ENCODE measurements at places on chromosomes 7 and 10.

DNA sequence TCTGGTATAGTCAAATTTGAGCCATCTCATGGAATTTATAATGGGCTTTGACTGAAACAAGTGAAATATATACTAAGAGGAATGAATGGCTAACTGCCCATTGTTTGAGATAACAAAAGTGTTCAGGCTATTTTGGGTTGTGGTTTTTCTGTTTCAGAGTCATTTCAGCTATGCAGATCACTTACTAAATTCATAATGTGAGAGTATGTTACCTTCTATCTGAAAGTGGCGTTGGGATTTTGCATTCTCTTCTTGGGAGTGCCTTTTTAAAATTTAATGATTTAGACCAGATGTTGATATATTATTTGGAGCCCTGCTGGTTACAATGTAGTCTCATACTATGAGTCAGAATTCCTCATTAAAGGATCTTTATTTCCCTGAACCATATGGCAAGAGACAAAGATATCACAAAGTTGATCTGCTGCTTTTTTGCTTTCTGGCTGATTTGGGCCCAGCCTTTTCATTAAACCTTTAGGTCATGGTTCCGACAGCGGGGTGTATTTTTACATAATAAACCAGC, 10.4 kb downstream of the VCL start:
- no peak for DNase-seq

DNA sequence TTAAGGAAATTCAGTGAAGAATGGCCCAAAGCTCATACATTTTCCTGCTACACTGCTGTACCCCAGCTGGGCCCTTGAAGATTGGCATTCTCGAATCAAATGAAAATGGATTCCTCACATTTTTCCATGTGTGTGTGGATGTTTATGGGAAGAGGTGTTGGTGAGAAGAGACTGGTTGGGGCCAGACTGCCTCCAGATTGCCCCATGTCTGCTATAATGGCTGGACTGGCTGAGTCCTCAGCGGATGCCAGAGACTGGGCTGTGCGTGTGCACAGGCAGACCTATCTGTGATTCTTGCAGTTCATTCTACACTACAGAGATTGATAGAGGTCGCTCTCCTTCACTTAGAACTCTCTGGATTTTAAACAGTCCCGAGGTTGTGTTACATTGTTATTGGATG, 183.6 kb upstream of the GDF10 start:
- no peak for DNase-seq

DNA sequence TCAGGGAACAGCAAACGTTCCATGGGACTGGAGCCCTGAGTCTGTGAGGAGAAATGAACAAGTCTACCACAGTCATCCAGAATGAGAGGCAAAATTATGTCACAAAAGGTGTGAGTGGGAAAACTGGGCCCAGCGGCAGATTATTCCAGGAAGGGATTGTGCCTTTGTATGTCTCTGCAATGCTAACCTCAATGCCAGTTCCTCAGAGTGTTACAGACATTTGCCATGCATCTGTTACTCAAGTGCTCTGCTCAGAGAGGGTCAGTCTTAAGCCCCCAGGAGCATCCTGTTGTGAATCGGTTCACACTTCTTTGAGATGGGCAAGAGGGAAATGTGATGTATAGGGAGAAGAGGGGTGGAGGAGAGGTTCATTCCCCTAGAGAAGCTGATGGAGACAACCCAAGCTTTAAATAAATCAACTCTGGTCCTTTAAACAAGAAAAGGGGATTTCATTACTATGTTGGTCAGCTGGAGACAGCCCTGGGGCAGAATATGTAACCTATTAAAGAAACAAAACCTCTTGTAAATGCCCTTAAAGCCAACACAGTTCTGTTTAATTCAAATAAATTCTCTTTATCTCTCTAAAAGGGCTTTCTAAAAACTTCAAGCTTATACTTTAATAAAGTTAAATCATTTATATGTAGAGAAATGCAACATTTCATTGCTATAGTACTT, 85.9 kb upstream of the GRB10 start:
- no peak for DNase-seq

DNA sequence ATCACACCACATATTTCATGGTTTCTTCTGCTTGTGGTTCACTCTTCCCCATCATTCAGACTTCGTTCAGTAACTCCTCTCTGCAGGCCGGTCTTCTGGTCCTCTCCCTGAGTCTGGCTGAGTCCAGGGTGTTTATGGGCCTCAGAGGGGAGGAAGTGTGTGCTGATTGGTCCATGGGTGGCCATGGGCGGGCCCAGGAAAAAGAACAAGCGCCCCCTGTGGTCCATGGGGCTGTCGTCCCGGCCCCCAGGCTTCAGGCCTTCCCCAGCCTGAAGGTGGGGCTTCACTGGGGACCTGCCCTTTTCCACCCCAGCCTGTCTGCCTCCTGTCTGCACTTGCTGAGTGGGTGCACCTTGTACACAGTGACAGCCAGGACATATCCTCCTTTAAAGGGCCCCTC, 123.7 kb downstream of the VIPR2 start:
- no peak for DNase-seq

- no peak for DNase-seq
These were observed 168.3 kb upstream of the AUTS2 start for GRCh38 chr7:69429911-69430383.

DNA sequence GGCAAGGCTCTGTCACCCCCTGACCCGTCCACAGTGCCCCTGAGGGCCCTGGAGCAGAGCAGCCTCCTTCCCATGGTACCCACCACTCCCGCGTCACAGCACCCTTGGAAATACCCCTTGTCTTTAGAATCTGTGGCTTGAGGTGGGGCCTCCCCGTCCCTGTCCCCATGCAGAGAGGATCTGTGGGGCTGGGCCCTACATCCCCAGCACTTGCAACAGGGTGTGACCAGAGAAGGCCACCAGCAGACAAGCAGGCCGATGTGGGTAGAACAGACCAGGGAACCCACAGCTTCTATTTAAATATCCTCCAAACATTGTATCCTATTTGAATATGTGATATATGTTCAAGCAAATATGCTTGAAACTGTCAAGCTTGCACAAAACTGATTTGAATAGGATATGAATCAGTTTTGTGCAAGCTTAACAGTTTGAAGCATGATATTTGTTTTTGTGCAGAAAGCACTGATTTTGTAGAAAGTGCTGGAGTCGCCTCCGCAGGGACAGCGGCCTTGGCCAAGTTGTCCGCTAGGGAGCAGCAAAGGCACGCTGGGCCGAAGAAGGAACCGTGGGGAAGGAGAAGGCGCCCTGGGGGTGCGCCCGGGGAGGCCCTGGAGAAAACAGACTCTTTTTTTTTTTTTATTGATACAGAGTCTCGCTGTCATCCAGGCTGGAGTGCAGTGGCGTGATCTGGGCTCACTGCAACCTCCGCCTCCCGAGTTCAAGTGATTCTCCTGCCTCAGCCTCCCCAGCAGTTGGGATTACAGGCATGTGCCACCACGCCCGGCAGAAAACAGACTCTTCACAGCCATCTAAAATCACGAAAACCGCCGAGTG, 2.2 kb downstream of the CFAP46 start:
- peak; percentile 63 for DNase-seq

GRCh38 chr7:138513344-138513871, 53.3 kb downstream of the TRIM24 start:
- DNase-seq, result no peak

DNA sequence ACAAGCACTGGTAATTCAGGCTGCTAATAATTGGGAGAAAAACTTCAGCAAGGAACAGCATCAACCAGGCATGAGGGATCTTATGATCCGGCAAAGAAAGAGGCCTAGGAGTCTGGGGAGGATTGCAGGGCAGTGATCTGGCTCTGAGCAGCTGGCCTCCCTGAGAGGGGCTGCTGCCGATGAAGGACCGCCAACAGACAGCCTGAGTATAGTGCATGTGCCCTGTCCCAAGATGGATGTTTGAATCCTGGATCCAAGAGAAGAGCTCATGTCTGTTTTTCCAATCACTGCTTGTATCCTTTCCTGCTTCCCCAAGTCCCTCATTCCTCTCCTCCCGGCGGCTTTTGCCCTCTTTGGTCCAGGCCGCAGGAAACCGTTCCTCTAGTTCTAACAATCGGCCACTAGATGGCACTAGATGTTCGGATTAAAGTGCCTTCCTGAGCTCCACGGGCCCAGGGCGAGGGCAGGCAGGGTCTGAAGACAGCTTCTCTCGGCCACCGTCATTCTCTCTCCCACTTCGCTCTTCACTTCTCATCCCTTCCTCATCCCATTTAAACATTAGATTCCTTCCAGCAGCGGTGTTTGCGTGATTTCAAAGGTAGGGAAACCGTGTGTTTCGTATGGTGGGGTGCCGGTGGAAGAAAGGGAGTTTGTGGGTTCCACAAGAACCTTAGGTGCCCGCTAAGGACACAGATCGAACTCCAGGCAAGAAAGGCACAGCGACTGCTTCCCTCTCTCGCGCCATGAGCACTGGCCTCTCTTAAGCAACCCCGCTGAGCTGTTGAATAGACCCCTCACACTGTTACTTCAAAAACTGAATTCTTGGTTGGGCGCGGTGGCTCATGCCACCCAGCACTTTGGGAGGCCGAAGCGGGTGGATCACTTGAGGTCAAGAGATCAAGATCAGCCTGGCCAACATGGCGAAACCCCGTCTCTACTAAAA, 82.4 kb downstream of the ADCYAP1R1 start:
- peak; percentile 64 for DNase-seq

DNA sequence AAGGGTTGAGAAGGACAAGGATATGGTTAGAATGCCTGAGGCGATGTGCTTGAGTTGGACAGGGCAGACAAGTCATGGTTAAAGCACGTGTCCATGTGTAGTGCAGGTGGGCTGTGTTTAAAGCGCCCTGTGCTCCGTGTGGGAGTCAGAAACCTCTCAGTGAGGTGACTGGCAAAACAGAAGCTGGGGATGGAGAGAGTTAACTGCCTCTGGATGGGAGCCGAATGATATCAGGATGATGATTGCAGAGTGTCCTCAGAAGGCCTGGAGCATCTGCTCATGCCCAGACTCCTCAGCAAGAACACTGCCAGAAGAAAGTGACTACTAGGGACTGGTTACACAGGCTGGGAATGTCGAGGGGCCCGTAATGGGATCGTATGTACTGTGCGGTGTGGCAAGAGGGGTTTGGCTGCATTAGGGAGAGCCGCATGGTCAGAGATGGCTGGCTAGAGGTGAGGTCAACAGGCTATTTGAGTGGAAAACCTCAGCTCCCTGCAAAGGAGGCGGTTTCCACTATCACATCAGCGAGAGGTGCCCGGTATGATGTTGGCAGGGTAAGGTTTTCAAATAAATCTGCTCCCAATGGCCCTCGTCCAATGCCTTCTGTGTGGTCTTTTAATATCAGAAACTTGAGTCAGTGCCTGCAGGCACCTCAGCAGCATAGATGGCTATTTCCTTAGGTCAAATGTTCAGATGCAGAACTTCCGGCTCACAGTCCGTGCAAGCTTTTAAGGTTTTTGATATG, 26.1 kb upstream of the MRC1 start:
- no peak for DNase-seq

DNA sequence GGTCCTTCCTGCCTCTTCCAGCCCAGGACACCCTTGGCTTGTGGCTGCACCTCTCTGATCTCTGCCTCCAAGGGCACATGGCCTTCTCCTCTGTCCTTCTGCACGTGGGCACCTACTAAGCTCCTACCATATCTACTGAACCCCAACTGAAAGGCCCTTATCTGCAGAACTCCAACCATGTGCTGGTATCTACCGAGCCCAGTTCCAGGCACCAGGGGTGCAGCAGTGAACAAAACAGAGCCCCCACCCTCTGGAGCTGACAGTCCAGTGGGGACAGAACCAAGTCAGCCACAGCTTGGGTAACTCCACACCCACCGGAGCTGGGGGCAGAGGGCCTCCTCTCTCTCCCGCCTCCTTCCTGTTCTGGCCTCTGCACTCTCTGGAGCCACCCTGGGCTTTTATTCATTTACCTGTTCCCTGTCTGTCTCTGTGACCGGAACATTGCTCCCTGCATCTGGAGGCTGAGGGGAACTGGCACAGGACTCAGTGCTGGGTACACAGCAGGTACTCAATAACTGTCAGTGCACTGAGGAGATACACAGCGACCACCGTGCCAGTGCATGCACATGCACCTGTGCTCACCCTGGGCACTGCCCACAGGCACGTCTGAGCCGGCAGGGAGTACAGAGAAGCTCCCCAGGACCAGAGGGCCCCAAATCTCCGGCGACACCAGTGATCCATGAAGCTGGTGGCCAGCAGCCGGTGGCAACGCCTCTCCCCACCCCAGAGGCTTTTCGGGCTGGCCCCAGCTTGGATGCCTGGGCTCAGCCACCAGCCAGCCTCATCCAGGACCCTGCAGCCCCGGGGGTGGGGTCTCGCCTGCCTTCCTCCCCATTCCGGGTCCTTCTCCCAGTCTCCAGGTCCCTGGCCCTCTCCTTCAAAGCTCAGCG, 2.0 kb downstream of the MICALL2 start:
- no peak for DNase-seq

- DNase-seq, result no peak
These were observed 42.8 kb upstream of the SLC13A1 start for GRCh38 chr7:123242467-123243092.

GRCh38 chr10:30818854-30819253, 189.3 kb upstream of the LYZL2 start:
- no peak for DNase-seq

- no peak for DNase-seq
These were observed 13.5 kb upstream of the MBL2 start for GRCh38 chr10:52786098-52786497.

DNA sequence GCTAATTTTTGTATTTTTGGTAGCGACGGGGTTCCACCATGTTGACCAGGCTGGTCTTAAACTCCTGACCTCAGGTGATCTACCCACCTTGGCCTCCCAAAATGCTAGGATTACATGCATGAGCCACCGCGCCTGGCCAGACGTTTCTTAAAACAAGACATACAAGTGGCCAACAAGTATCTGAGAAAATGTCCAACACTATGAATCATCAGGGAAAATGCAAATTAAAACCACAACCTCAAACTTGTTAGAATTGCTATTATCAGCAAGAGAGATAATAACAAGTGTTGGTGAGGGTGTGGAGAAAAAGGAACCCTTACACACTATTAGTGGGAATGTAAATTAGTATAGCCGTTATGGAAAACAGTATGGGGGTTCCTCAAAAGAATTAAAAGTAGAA, 148.6 kb downstream of the SUGCT start:
- DNase-seq, result no peak

GRCh38 chr7:74371381-74372341, 82.0 kb upstream of the GTF2IRD1 start:
- DNase-seq, result peak; percentile 17

GRCh38 chr10:49844775-49845595, 82.9 kb upstream of the OGDHL start:
- DNase-seq, result no peak

DNA sequence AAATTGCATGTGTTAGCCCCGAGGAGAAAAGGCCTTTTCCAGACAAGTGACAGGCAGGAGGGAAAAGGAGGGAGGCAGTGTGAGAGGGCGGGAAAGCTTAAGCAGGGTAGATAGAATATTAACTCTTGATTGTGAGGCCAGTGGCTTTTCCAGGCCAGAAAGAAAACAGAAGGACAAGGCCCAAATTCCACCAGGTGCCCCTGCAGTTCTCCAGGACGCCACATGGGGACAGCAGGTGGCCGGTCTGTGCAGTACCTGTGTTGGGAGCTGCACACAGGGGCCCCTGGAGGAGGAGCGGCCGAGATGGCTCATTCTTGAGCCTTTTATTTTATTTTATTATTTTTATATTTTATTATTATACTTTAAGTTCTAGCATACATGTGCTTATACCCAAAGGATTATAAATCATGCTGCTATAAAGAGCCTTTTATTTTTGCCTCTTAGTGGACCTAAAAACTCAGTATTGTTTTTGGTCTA, 141.3 kb upstream of the KLF14 start:
- peak; percentile 68 for DNase-seq

Data from stimulated activated CD4-positive, alpha-beta T cell treated with anti-CD3 and anti-CD28 coated beads, Interleukin-15, amount 100 ng/mL, for 24 hours (primary cell).